Fibroblast of skin of back (primary cell): ENCODE measurements at places on chromosomes 2 and 18.

DNA sequence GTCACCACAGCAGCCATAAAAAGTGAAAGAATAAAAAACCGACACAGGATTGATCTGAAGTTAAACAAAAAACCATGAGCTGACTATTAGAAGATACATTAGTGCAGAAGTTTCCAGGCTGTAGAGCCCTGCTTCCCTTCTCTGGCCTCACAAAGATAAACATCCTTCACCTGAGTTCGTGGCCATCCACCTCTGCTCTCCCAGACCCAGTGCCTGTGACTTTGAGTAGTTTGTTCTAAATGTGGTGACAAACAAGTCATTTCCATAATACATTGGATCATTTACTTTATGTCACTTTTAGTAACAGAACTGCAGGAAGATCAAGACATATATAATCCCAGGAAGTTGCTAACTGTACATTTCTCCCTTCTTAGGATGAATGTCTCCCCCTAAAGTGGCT lies 241.9 kb upstream of the MAP2 start:
- DNase-seq, result no peak

DNA sequence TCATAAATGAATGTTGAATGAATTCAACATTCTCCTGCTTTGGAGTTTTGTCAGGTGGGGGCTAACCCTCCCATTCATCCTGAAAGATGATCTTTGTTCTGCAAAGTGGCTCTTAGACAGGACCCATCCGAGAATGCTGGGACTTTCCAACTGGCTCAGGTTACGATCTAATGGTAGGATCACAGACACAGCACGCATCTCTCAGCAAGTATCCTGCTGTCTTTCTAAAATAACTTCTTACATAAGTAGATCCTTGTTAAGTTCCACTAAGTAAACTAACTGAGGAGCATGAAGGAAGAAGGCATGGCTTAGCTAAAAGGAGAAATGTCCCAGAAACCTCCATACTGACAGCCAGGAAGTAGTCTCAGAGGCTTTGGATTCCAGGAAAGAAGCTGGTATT lies 23.7 kb downstream of the CYP27A1 start:
- peak; percentile 61 for DNase-seq

DNA sequence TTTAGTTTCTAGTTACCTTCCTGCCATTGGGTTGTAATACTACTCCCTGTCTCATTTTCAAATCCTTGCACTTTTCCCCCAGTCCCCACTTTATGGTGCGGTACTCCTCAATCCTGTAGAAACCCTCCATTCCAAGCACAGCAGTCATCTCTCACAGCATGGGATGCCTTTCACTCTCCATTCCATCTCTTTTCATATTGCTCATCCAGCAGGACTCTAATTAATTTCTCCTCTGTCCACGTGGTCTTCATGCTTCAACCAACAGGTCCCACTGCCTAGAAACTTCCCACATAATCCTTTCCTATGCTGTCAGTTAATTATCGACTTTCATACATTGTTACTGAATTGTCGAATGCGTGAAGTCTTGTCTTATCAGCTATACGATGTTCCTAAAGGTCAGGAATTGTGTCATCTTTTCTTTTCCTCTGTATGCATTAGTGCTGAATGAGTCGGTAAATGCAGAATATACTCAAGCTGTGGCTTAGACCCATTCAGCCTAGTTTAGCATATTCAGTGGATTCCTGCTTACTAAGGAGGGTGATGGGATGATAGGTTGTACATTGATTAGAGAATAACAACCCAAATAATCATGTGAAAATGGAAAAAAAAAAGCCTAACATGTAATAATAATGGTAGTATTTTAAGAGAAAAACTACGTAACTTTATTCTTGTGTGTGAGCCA lies 89.7 kb downstream of the CRIM1 start:
- peak; percentile 64 for DNase-seq

- DNase-seq, result peak; percentile 35
Observed at GRCh38 chr2:121386707-121387106, 101.7 kb upstream of the TFCP2L1 start.

DNA sequence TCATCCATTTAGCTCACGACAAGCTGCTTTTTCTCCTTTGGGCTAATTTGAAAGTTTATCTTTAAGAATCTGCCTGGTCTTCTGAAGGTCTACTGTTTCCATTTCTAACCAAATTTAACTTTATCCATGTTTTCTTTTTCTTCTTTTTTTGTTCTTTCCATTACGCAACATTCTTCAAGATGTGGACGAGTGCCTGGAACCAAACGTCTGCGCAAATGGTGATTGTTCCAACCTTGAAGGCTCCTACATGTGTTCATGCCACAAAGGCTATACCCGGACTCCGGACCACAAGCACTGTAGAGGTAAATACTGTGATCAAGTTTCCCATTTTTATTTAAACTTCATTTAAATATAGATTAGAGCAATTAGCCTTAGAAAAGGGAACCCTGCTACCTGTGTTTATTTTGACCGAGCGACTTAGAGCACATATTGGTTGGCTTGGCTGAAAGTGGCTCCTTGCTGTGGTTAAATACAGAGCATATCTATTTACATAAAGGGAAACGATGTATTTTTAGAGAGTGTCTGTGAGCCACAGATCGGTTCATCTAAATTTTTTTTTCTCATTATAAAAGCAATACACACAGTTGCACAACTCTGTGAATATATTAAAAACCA lies 183.4 kb upstream of the RASGRP3 start:
- DNase-seq, result no peak
